CD4-positive, alpha-beta T cell treated with Interleukin-17A for 1 hour (primary cell): ENCODE measurements at places on chromosomes 5 and 9.

DNA sequence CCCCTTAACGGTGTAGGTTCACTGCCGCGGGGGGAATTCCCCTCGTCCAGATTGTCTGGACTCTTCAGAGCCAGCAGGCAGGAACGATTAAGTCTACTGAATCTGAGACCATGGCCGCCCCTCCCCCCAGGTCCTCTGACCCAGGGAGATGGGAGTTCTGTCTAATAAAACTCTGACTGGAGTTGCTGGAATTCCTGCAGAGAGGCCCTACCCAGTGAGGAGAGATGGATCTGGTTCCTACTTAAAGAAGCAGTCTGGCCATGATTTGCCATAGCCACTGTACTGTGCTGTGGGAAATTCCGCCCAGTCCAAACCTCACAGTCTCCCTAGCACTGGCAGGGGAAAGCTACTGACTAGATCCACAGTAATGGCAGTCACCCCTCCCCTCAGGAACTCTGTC is 237.7 kb upstream of the RASA1 start:
- DNase-seq = no peak

DNA sequence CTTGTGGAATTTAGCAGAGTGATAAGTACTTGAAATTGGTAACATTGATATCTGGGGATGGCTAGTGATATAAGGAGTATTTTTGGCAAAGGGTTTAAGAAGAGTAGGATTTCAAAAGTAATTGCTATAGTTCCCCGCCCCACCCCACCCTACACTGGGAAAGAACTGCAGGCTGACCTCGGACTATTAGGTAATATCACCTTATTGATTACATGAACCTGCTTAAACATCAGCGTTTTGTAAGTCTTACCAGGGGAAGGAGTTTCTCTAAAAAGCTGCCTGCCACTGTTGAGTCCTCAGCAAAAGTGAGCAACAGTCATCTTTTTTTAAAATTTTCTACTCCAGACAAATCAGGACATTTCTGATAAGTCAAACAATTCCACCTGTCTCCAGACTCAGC is 337.3 kb downstream of the DTWD2 start:
- no peak for DNase-seq

DNA sequence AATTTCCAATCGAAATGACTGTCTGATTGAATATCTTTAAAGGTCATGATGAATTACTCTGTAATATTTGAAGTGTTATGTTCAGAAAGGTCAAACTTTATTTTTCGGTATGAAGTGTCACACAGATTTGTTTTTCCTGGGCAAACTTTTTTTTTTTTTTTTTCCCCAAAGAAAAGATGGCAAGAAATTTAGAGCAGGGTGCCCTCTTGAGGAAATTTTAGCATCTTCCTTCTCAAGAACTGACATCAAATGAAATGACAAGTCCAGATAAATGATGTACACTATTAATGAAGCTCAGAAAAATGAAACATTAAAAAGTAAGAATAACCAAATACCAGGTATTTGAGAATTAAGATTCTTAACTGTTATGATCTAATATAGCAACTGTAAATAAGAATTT is 123.6 kb downstream of the INVS start:
- no peak for DNase-seq

GRCh38 chr5:36694351-36694750 is 87.9 kb downstream of the SLC1A3 start:
- DNase-seq = no peak

- no peak for DNase-seq
These were observed 153.7 kb downstream of the INSYN2B start for GRCh38 chr5:169826618-169827017.

DNA sequence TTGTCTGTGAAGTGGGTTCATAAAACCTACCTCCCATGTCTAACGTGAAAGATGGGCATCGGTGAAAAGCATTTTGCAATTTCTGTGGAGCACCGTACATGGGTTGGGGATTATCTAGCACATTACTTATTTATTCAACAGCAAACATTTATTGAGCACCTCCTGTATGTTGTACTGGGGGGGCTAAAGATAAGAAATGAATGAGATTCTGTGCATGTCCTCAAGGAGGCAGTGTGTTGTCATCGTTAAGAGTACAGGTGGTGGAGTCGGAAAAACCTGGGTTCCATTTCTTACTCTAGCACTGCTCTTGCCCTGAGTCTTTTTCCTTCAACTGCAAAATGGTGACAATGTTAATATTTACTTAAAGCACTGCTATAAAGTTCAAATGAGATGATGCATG is 30.4 kb upstream of the DENND1A start:
- DNase-seq = no peak

DNA sequence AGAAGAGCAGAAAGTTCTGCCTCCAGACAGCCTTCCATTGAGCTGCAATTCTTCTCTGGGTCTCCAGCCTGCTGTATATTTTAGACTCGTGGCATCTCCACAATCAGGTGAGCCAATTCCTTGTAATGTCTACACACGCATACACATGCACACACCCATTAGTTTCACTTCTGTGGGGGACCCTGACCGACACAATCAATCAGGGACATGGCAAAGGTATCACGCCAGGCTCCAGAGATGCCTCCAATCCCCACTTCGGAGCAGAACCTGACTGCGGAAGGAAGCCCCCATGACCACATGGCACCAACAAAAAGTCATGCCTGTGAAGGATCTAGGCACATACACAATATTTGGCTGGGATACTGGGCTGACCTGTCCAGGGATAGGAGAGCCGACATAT is 21.4 kb downstream of the SEMA4D start:
- DNase-seq = no peak

GRCh38 chr5:134403951-134404350 is 7.7 kb downstream of the CDKN2AIPNL start:
- DNase-seq = no peak

DNA sequence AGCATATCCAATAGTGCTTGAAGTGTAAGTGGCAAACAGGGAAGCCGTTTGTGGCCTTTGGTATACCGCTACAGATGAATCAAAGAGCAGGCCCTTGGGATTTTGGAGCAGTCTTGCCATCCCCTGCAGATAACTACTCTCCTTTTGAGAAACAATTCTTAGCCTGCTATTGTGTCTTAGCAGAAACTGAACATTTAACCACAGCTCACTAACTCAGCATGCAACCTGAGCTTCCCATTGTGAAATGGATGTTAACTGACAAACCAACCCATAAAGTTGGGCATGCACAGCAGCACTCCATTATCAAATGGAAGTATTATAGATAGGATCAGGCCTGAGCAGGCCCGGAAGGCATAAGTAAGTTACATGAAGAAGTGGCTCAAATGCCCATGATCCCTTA is 315.3 kb upstream of the PTGER4 start:
- no peak for DNase-seq

DNA sequence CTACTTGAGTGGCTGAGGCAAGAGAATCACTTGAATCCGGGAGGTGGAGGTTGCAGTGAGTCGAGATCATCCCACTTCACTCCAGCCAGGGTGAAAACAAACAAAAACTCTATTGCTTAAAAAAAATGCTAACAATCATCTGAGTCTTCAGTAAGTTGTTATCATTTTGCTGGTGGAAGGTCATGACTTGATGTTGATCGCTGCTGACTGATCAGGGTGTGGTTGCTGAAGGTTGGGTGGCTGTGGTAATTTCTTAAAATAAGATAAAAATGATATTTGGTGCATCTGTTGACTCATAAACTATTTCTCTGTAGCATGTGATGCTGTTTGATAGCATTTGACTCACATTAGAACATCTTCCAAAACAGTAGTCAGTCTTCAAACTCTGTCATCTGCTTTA is 349.4 kb upstream of the PAPPA start:
- DNase-seq = no peak

DNA sequence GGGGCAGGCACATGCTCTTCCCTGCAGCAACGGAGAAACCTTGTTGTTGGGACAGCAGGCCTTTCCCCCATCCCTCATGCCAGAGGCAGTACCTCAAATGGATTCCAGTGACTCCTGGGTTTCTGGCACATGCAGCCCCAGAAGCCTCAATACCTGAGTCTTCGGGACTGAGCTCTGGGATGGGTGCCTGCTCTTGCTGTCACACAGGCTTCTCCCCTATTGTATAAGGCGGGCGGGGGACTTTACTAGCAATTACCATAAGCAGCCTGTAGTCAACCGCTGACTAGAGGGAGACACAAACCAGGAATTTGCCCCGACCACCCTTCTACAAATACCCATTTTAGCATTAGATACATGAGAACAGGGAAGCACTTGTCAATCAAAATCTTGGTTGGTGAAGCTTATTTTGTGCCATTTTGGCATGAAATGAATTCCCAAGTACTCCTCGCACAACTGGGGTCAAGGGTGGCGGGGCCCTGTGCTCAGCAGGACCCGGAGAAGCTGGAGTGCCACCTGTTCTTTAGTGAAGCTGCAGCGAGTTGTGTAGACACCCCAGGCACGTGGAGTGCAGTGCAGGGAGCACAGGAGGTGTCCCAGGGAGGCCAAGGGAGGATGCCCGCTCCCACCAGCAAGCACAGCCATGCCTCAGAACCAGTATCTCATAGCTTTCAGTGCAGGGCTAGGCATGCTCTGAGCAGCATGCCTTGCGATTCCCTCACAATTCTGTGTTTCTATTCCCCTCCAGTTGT is 21.2 kb downstream of the S1PR3 start:
- DNase-seq = no peak

- DNase-seq = no peak
These were observed 49.8 kb downstream of the SGCD start for GRCh38 chr5:156376751-156377150.

GRCh38 chr5:86526811-86527348 is 90.9 kb upstream of the COX7C start:
- DNase-seq = no peak

- DNase-seq = no peak
These were observed 69.1 kb upstream of the NR3C1 start for GRCh38 chr5:143472576-143472975.

DNA sequence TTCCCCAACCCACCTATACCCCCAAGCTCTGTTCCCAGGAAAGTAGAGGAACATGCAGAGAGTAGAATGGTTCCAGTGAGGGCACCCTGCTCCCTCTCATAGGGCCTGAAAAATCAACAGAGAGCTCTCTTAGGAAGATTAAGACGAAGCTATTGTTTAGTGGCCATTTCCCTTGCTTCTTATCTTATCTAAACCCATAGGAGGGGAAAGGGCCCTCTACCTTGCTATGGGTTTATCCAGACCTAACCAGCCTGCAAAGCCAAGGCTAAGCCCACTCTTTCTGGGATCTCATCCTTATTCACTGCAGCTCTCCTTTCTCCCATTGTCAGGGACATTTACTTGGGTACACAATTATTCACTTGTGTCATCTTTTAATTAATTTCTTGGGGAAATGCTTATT is 39.3 kb upstream of the HK3 start:
- no peak for DNase-seq

- no peak for DNase-seq
These were observed 29.4 kb downstream of the NUTM2F start for GRCh38 chr9:94298949-94299599.

GRCh38 chr5:81391-82021 is 10.5 kb upstream of the PLEKHG4B start:
- no peak for DNase-seq

DNA sequence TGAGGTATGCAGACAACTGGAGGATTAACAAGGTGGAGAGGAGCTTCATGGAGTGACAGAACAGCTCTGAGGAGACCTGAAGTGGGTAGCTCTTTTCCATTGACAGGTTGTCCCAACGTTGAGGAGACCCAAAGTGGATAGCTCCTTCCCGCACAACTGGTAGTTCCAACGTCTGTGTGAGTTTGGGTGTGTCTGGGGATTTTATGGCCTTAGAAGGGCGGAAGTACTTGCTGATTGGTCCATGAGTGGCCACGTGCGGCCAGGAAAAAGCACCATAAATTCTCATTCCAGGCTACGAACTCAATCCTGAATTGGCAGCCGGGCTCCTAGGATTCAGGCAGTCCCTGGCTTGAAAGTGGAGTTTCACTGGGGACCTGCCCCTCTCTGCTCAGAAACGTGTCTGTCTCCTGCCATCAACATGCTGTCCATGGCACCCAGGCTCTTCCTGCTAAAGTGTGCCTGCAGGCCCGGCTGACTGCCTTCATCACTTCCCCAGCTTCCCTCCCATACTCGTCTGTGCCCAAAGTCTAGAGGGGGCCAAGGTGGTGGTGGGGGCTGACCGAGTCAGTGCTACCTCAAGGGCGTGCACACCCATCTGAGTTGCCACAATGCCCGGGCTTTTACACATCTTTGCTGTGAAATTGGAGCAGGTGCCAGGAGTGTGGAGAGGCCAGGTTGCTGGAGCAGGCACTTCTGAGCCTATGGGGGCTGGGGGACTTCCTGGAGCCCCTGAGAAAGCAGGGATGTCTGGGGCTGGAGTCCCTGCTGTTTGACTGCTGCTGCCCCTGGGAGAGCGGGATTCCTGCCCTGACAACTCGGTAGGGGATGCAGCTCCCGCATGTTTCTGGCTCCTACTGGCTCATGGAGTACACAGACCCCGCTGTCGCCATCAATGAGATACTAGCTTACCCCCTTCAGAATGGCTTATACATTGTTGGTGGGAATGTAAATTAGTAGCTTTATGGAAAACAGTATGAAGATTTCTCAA is 2034.6 kb upstream of the ACO1 start:
- DNase-seq = no peak

GRCh38 chr5:92003806-92004205 is 620.7 kb upstream of the ARRDC3 start:
- no peak for DNase-seq

GRCh38 chr5:77642738-77643653 is 4.5 kb upstream of the OTP start:
- DNase-seq = no peak

GRCh38 chr9:111064160-111064837 is 26.0 kb upstream of the LPAR1 start:
- no peak for DNase-seq

DNA sequence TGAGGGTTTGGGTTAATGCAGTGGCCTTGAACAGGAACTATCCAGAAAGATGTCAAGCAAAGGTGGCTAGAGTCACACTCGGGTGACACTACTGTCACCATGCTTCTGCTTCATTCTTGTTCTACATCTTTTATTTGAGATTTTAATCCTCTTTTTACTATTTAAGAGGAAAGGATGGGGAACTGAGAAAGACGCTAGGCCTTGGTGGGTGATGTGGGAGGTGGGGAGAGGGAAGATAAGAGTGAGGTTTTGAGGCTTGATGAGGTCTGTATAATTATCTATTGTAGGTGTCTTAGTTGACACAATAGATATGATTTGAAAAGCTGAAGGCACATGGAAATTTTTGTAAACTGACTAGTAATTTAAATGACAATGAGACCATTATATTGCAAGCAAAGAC is 3.5 kb upstream of the BASP1 start:
- DNase-seq = no peak

- no peak for DNase-seq
These were observed 89.4 kb upstream of the SH3PXD2B start for GRCh38 chr5:172543484-172544298.

- no peak for DNase-seq
These were observed 31.0 kb upstream of the ALDH1B1 start for GRCh38 chr9:38361473-38361850.

GRCh38 chr5:134736173-134736812 is 2.1 kb upstream of the CAMLG start:
- no peak for DNase-seq

- DNase-seq = no peak
These were observed 48.2 kb upstream of the ZNF169 start for GRCh38 chr9:94210616-94211603.

- no peak for DNase-seq
These were observed 197.0 kb downstream of the DRD1 start for GRCh38 chr5:175246889-175247520.
